ENCODE measurements at places on chromosomes 7 and 10.

DNA sequence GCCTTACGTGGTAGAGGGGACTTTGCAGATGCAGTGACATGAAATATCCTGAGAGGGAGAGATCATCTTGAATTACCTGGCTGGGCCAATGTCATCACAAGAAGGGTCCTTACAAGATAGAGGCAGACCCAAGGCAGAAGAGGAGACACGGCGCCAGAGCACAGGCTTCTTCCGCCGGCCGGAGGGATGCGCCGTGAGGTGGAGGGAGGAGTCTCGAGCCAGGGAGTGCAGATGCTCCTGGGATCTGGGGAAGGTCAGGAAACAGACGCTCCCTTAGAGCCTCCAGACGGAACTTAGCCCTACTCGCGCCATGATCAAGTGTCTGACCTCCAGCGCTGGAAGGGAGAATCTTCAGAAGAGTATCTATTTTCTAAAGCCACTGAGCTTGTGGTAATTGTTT lies 304.8 kb downstream of the GLRX3 start:
- DNase-seq = no peak

- no peak for DNase-seq
Measured at GRCh38 chr10:50387007-50387731, 135.9 kb upstream of the ASAH2 start.

DNA sequence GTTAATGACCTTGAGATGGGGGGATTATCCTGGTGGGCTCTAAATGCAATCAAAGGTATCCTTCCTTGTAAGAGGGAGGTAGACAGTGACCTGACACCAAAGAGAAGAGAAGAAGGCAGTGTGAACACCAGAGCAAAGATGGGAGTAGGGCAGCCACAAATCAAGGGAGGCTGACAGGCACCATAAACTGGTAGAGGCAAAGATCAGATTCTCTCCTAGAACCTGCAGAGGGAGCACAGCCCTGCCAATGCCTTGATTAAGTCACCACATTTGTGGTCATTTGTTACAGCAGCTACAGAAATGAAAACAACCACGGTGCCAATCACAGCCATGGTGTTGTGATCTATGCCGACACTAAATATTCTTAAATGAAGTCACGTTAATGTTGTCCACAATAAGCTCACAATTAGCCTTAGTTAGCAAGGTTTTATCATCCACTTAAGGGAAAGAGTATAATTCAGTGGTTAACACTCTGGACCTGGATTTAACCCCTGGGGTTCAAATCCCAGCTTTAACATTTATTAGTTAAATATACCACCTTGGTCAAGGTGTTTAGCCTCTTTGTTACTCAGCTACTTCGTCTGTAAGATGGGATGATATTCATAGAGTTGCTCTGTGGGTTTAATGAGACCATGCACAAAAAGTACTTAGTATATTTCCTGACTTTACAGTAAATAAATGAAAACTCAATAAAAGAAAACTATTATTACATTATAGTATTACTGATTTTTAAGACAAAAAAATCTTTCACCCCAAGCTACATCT lies 70.8 kb downstream of the SGMS1 start:
- no peak for DNase-seq

GRCh38 chr7:22564511-22565045 lies 64.6 kb upstream of the STEAP1B start:
- no peak for DNase-seq

- no peak for DNase-seq
Measured at GRCh38 chr7:113370910-113371309, 252.6 kb upstream of the SMIM30 start.

DNA sequence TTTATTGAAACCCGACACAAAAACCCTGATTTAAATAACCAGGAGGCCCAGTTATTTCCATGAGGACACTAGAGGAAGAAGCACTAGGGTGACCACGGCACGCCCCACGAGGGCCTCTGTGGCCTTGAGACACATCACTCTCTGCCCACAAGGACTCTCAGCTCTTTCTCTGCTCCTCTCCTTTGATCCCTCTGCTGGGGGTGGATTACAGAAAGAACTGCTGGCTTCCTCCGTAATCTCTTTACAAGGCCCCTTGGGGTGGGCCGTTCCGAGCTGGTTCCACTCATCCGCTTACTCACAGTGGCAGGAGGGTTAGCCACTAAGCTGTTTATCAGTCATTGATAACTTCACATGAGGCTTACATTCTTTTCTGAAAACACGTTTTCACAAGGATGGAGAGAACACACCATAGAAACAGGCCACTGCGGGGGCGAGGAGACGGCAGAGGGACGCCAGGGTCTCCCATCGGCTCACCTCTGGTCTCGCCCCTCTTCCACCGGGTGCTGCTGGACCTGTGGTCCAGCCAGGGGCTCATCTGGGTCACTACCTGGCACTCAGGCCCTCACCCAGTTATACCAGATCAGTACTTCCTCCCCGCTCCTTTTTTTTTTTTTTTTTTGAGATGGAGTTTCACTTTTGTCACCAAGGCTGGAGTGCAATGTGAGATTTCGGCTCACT lies 17.6 kb upstream of the PFKFB3 start:
- no peak for DNase-seq

DNA sequence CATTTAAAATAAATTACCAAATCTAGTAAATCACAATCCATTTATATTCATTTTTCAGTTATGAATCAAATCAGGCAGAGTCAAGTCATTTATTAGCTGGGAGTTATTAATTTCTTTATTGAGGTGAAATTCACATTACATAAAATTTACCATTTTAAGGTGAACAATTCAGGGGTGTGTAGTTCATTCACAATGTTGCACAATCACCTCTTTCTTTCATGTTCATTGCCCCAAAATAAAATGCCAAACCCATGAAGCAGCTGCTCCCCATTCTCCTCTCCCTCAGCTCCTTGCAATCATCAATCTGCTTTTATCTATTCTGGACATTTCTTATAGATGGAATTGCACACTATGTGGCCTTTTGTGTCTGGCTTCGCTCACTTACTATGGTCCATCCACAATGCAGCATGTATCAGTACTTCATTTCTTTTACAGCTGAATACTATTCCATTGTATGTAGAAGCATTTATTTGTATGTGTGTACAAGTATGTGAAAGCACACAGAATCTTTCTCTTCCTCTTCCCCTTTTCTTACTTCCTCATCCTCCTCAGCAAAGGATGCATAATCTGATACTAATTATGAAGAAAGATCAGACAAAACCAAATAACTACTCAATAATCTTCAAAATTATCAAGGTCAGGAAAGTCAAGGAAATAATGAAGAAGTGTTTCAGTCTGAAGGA lies 60.6 kb downstream of the LMBR1 start:
- DNase-seq = no peak

- no peak for DNase-seq
Measured at GRCh38 chr7:139798221-139798620, 20.4 kb upstream of the HIPK2 start.

GRCh38 chr7:20786421-20786778 lies 286 bp downstream of the SP8 start:
- no peak for DNase-seq

DNA sequence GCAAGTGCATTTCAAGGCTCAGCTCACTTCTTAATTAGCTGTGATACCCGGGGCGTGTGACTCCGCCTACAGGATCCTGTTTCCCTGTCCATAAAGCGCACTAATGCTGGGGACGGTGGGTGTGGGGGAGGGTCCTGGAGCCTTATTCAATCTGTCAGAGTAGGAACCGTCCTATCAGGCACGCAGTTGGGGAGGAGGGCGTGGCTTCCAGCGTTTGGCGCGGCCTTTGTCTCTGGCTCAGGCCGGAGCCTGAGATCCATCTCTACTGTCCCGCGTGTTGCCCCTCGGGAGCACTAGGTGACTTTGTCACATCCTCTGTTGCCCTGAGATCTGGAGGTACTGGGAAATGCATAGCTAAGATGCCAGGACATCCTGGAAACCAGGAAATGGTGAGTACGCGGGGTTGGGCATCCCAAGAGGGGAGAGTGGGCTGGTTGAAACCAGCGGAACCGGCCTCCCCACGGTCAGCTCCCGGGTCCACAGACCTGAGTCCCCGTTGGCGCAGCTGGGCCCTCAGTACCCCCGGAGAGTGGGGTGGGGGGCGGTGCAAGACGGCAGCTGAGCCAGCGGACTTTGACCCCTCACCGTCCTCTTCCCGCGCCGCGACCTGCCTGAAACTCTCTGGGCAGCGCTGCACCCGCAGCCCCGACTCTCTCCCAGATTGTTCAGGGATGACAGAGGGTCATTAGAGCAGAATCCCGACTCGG lies 104.4 kb upstream of the ZNF92 start:
- peak; percentile 53 for DNase-seq

- DNase-seq = peak; percentile 5
Measured at GRCh38 chr10:28939281-28940157, 262.2 kb downstream of the BAMBI start.

GRCh38 chr10:34768972-34769330 lies 46.1 kb downstream of the PARD3 start:
- DNase-seq = no peak

- no peak for DNase-seq
Measured at GRCh38 chr7:23343806-23344475, 44.8 kb downstream of the MALSU1 start.

GRCh38 chr7:54292171-54292925 lies 249.8 kb upstream of the VSTM2A start:
- DNase-seq = no peak

DNA sequence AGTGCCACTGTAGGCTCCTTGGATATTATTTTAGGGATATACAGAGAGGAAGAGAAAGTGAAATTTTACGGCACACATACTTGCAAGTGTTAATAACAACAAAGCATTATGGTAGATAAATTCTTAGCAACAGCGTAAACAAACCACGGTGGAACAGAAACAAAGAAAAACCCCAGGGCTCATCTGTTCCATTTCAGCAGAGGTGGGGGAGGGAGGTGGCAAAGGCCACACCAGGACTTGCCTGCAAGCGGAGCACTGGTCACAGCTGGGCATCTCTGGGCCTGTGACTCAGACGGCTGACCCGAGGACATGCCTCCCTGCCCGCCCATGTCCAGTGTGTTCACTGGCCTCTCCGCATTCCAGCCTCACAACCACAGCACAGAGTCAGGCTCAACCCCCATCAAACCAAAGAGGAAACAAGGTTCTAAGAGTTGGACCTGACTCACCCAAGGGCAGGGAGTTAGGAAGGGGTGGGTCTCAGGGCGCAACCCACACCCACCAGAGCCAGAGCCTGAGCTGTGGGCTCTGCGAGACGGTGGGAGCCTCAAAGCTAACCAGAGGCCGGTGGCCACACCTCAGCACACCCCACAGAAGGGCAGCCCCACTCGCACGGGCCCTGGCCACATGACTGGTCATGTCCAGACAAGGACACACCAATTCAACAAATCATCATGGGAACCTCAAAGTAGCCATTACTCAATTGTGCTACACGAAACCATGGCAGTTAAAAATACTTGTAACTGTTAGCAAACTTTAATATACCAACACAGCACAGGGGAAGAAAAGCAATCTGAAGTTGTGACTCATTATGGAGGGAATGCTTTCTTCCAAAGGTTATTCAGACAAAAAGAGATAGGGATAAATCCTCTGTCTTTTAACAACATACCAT lies 10.7 kb downstream of the ESYT2 start:
- peak; percentile 24 for DNase-seq

DNA sequence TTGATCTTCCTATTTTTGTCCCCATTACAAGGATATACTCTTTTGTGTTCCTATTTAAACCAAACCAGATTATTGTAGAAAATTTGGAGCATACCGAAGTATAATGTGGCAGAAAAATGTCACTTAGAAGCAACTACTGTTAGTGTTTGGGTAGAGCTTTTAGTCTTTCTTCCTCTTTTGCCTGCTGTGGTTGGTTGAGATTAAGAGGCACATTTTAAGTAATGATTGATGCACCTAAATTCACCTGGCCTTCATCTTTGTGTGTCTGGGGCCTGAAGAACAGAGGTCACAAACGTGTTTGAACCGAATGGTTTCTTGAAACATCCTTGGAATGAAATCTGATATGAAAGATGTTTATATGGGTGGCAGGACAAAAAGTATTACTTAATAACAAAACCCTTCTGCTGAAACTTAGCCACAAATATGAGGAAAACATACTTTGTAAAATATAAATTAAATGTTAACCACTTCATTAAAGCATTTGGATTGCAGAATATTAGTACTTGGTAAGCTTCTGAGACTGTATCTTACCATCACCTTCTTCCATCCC lies 2.6 kb downstream of the BPGM start:
- no peak for DNase-seq

GRCh38 chr7:83824214-83824613 lies 175.3 kb upstream of the SEMA3E start:
- DNase-seq = no peak

GRCh38 chr7:82289152-82289535 lies 154.4 kb downstream of the CACNA2D1 start:
- DNase-seq = no peak

GRCh38 chr10:82880776-82881290 lies 1005.8 kb downstream of the NRG3 start:
- no peak for DNase-seq

DNA sequence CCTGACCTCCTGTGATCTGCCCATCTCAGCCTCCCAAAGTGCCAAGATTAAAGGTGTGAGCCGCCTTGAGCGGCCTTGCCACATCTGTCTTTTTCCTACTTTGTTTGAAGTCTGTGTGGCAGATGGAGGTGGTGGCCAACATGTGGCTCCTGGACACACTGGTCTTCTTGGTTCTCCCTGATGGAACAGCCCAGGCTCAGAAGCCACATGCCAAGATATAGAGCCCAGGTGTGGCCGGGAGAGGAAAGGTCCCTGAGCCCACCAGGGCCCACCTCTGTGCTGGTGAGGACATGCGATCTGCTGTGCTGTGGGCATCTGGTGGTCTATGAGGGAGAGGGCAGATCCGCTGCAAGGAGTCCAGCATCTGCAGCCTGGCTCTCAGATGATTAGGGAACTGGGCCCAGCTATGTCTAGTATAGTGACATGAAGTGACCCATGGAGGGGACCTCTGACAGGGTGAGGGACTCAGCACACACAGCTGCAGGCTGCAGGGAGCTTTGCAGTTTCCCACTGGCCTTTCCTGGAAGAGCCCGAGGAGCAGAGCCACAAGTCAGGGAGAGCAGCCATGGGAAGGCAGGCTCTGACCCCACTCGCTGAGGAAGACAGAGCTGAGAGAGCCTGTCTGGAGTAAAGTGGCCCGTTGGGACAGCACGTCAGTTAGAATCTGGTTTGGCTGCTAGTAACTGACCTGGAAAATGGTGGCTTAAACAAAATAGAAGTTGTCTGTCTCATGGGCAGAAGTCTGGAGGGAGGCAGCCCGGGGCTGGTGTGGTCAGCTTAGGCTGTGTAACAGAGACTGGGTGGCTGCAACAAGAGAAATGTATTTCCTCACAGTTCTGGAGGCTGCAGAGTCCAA lies 25.9 kb downstream of the ADCY1 start:
- DNase-seq = no peak
